ENCODE measurements at places on chromosomes 3 and 15. TPM values are rescaled to one million over a fixed set of nuclear protein-coding genes. Genes with fewer than 3 reads are reported as not detected.
A peak's percentile ranks its signal among the peaks of the same experiment; 100 is the strongest.

Gene ADAMTS9
- total RNA-seq, result 39.6 TPM

GRCh38 chr15:58628206-58628947 lies 121.1 kb downstream of the ADAM10 start:
- peaks cover 29% of the 10 kb centered on the region for H3K36me3 ChIP-seq
- H3K27ac ChIP-seq, result peak overlapping the region; percentile 77
- DNase-seq, result no peak
- H3K27me3 ChIP-seq, result no peaks in the 10 kb centered on the region

Gene ZPLD1
- not detected for total RNA-seq

- no peaks in the 10 kb centered on the region for H3K27me3 ChIP-seq
- DNase-seq, result peak; percentile 61
- no peak overlapping the region for H3K4me3 ChIP-seq
- H3K27ac ChIP-seq, result no peak overlapping the region
Measured at GRCh38 chr3:140441006-140441405, 236.9 kb upstream of the TRIM42 start.

DNA sequence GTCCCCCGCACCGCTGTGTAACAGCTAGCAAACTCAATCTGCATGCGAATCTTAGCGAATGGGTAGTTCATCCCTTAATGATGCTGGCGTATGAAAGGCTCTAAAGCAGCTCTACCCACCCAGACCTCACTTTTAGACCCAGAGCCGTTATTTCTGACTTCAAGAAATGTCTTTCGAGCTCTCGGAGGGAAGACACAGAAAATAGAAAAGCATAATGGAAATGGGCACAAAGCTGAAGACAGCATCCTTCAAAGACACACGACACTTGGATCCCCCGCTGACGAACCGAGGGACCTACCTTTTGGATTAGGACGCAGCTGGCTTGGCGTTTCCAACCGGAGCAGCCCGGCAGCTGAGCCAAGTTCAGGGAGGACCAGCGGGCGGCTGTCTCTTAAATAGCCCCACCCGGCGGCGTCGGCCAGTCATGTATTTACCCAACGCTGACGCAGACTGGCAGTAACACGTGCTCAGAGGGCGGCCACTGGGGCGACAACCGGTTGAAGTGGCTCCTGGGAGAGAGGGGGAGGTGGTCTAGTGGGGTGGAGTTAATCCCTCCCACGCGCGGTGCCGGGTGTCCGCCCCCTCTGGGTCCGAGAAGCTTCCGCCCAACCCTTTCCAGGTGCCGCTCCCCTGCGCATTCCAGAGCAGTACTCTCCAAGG lies 1.5 kb downstream of the CCK start:
- H3K27ac ChIP-seq, result no peak overlapping the region
- H3K4me3 ChIP-seq, result peak overlapping the region; percentile 7
- peaks cover 16% of the 10 kb centered on the region for H3K27me3 ChIP-seq
- H3K4me1 ChIP-seq, result peaks cover 8% of the 10 kb centered on the region
- peak; percentile 34 for DNase-seq

GRCh38 chr15:31346367-31347066 lies 19.9 kb downstream of the KLF13 start:
- peaks cover 12% of the 10 kb centered on the region for H3K36me3 ChIP-seq
- peak overlapping the region; percentile 82 for H3K27ac ChIP-seq
- peaks cover 100% of the 10 kb centered on the region for H3K4me1 ChIP-seq
- H3K27me3 ChIP-seq, result no peaks in the 10 kb centered on the region
- H3K4me3 ChIP-seq, result peak overlapping the region; percentile 27

Gene ZKSCAN7
- 13.6 TPM for total RNA-seq

Data from upper lobe of left lung (tissue), 6 donors.